ENCODE measurements at places on chromosomes 2 and 18.

- no peak for DNase-seq
These were observed 1080.8 kb upstream of the DDX18 start for GRCh38 chr2:116733699-116734098.

DNA sequence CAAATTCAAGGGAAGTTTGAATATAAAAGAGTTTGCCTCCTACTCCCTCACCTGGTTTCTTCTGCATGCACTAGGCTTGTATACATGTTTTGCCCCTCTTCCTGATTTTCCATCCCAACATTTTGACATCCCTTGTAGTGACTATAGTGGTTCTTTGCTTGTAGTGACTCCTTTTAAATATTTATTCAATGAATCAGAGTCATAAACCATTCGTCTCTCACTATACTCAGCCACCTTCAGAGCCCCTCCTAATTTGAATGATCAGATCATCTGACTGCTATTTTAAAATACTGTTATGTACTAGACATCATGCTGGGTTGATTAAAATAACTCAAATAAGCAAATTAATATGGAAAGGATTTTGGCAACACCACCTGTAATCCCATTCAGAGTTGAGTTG lies 492.1 kb upstream of the PIK3C3 start:
- no peak for DNase-seq

GRCh38 chr2:116511426-116511825 lies 1303.1 kb upstream of the DDX18 start:
- no peak for DNase-seq

- no peak for DNase-seq
These were observed 150.2 kb upstream of the ALPP start for GRCh38 chr2:232228332-232228731.

DNA sequence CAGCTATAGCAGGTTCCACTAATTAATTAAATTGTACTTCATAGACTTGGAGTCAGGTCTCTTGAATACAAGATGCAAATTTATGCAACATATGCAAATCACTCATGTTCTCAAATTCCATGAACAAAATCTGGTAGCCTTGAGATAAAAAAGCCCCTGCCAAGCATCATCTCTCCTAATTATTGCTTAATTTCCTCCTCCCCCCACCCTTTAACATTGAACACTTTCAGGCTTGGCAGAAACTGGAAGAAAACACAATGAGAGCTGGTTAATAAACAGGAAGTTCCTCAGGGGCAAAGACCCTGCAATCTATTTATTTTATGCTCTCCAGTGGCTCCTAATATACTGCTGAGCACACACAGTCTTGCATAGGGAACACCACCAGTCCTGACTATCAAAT lies 35.6 kb upstream of the ACVR1 start:
- no peak for DNase-seq

Measured in effector CD4-positive, alpha-beta T cell (primary cell).